ENCODE measurements at places on chromosomes 7 and 10.

DNA sequence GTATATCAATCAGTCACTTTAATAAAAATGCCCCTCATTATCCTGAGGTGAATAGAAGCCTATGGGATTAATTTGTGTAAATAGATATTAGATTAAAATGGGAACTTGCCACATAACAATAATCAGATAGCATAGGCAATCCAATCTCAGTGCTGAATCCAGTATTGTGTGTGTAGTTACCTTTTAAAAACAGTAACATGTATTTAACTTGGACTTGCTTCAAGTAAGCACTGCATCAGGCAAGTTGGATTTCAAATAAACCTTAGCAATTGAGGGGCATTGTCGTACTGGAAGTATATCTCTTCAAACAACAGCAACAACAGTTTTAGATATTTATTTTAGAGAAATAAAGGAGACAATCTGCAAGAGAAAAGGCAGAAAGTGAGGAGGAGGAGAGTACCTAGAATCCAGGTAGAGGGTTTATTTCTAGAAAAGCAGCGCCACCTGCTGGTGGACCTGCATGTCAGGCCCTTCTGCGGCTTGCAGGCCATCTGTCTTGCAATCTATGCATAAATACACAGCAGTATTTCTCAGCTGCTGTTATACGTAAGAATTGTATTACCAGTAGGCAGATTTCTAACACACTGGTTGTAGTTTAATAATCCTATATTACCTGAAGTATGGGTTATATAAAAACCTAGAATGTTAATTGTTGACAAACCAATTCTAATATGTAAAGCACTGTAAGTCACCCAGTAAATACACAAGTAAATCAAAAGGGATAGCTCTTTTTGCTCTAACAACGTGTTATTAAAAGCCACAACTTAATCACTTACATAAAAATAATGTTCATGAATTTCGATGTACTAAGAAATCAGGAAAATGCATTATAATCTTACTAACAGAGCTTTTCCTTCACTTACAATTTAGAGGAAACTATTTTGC, 652.8 kb downstream of the KCNMA1 start:
- DNase-seq = peak; percentile 49

DNA sequence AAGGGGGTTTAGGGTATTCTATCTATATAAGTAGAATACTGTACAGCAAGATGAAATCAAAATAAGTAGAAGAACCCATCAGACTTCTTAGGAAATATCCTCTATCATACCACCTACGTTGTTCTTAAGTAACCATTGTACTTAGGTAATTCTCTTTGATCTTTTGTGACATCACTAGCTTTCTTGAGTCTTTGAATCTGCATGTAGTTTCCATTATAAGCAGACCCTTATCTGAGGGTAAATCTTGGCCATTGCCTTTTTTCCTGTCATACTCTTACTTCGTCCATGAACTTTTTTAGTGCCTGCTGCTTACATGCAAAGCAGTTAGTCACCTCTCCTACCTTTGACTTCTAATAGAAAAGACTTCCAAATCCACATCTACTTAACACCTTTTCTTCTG, 49.0 kb downstream of the WAC start:
- DNase-seq = no peak

DNA sequence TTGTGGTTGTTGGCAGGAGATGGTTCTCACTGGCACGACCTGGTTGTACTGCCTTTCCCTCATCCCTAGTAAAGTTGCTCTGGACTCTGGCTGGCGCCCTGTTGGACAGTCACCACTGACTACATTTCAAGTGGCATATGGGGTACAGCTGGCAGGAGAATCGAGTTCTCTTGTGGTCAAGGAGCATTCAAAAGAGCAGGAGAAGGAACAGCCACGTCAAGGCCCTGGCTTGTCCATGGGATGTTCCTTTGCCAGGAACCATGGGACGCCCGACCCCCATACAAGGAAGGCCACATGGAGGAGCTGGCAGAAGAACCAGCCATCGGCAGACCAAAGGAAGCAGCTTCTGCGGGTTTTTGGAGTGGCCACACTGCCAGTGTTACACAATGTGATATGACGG, 87.0 kb upstream of the SLC25A13 start:
- DNase-seq = no peak

- DNase-seq = no peak
These were observed 19.6 kb downstream of the ZAN start for GRCh38 chr7:100752994-100753393.

DNA sequence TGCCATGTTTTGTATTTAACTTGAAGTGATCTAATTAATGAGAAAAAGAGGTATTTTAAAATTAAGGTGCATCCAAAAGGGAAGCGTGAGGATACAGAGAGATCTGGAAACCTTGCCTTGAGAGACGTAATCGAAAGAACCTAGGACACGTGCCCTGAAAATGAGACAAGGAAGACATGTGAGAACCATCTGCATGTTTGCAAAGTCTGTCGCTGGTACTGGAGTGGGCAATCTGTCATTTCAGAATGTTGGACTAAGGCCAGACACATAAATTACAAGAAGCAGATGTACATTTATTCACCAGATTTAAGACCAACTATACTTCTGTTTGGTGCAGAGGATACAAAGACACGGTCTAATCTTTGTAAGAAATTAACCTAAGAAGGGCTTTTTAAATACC, 9.2 kb downstream of the AGR2 start:
- DNase-seq = no peak

DNA sequence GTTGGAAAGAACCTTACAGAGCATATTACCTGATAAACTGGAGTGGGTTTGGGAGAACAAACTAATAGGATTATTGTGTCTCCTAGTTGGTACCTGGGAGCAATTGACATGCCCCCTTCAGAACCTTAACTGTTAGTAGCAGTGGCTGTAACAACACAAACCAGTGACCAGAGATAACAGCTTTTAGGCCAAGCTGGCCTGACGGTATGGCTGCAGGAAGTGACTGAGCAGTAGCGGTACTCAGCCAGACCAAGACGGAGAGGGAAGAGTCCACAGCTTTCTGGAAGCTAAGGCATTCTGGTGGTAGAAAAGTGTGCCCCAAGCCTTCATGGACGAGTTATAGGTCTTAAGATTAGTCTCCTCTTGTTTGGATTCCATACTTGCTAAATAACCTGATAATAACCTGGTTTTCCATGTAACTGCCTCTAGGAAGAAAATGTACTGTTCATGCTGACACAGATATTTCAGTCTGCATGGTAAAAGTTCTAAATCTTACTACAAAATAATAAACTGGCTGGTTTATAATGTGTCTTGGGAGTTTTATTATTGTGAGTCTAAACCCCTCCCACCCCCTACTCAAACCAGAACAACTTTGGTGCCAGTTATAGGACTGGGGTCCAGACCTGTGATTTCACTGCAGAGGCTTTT, 11.3 kb downstream of the NOLC1 start:
- no peak for DNase-seq

- no peak for DNase-seq
These were observed 36.3 kb upstream of the CCDC3 start for GRCh38 chr10:13037832-13038231.

- no peak for DNase-seq
These were observed 130.1 kb upstream of the VWC2 start for GRCh38 chr7:49643321-49643720.

- no peak for DNase-seq
These were observed 94.1 kb downstream of the PIP4K2A start for GRCh38 chr10:22620140-22620857.

DNA sequence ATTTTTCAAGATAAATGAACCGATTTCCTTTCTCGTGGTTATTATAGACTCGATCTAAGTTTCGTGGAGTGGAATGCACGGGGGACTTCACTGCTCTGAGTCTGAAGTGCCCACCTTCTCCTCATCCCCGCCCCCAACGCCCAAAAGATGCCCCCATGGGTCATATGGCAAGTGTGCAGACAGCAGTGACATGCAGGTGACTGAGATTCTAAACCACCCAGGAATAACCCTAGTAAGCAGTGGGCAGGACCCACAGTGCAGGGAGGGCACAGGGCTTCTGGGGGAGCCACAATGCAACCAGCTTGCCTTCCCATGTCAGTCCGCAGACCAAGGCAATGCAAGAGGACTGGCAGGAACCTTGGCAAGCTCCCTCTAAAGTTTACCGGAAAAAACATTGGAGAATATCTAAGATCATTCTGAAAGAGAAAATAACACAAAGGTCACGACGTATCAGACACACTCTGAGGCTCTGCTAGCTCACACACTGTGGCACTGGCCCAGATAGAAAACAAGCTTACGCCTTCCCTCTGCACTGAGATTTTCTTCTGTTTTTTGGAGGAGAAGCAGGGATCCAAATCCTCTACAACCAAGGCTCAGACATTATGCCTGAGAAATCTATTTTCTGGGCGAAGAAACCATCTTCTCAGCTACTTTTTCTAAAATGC, 239.6 kb downstream of the MAD1L1 start:
- DNase-seq = no peak

DNA sequence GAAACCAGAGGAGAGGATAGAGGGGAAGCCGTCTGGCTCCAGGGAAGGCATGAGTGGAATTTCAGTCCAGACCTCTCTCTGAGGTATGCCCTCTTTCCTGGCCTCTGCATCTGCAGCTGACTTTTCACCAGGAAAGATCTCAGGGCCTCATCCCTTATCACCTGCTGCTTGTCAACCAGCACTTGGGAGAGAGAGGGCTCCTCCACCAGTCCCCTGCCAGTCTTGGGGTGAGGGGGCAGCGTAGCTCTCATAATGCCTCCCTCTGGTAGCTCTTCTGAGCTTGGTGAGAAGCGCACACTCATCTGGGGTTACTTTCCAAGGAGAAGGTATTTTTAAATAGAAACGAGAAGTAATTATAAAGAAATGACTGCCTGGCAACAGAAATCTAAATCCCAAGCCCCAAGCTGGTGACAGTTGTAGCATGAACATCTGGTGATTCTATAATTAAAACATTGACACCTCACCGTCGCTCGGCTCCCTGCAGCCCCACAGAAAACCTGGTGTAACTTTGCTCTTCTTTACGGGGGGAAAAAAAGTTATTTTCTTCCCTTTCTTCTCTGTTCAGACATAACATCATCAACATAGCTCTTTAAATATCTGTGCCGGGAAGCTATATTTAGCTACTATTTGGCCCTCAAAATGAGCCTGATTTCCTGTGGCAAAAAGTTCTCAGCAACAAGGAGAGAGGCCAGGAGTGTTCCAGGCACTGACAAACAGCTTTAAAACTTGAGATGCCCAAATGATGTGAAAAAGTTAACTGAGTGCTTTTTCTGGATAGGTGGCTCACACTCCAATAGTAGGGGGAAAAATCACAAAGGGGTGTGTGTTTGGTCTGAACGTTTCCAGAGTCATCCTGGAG, 26.9 kb downstream of the HIP1 start:
- no peak for DNase-seq

- no peak for DNase-seq
These were observed 123.6 kb upstream of the PPP2R2D start for GRCh38 chr10:131777162-131777561.

DNA sequence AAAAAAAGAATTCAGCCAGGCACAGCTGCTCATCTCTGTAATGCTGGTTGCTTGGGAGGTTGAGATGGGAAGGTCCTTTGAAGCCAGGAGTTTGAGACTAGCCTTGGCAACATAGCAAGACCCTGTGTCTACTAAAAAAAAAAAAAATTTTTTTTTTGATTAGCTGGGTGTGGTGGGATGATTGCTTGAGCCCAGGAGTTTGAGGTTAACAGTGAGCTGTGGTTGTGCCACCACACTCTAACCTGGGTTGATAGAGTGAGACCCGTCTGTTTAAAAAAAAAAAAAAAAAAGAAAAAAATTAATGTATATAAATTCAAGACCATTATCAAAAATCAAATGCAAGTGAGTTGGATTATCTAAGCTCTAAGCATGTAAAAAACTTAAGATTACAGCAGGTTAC, 5.7 kb downstream of the WAC start:
- no peak for DNase-seq

DNA sequence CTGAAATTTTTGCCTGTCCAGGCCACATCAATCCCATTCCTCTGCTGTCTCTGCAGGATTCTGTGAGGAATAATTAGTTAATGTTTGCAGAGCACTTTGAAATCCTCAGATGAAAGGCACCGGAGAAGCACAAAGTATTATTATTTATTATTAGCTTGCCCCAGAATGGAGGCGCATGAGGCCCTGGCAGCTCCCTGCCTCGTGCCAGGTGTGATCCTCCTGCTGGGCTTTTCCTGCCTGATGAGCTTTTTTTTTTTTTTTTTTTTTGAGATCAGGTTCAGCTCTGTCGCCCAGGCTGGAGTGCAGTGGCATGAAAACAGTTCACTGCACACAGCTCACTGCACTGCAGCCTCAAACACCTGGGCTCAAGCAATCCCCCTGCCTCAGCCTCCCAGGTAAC, 65.2 kb downstream of the TCF7L2 start:
- DNase-seq = no peak

Measured in stimulated activated CD8-positive, alpha-beta memory T cell treated with anti-CD3 and anti-CD28 coated beads, Interleukin-2, amount 100 ng/mL, for 1 hour (primary cell).